ENCODE measurements at places on chromosomes 7 and 10.
A peak's percentile ranks its signal among the peaks of the same experiment; 100 is the strongest.

- no peak for DNase-seq
These were observed 11.0 kb downstream of the SMO start for GRCh38 chr7:129199406-129199805.

GRCh38 chr7:157977306-157977705 is 610.3 kb downstream of the PTPRN2 start:
- DNase-seq, result no peak

GRCh38 chr10:31972519-31973041 is 43.9 kb upstream of the ARHGAP12 start:
- DNase-seq, result no peak

DNA sequence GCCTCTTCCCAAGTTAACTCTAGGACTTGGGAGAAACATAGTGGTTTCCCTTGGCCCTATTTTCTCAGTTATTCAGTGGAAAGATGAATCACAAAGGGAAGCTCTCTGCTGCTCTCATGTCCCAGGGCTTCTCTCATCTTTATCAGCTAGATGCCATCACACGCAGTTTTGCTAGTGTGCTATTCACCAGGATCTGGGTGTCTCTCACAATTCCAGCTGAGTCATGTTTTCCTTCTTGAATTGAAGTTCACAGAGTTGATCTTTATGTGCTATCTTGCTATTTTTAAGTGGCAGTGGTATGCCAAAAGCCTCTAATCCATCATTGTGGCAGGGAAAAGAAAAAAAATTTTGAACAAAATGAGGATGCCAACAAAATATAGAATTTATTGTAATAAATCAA is 101.3 kb downstream of the TWIST1 start:
- no peak for DNase-seq

GRCh38 chr10:55214608-55215007 is 413.6 kb upstream of the PCDH15 start:
- DNase-seq, result no peak

DNA sequence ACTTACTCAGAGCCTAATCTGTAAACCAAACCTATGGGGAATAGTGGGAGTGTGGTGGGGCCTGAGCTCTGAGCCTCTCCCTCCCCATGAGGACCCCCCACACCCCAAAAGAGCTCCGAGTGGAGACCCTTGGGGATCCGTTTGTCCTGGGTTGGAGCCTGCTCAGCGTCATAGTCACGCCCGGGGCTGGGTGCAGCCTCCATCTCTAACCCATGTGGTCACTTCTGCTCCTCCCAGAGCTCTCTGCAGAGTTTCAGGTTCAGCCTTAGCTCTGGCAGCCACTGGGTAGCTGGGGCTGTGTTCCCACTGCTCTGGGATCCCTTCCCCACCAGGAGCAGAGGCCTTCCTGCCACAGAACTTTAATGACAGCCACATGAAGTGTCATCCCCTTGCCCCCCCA is 25.9 kb downstream of the PFKFB3 start:
- DNase-seq, result no peak

- DNase-seq, result peak; percentile 100
These were observed 70.3 kb upstream of the KMT2E start for GRCh38 chr7:104943502-104944343.

- DNase-seq, result no peak
These were observed 333.7 kb upstream of the SHH start for GRCh38 chr7:156145996-156146395.

DNA sequence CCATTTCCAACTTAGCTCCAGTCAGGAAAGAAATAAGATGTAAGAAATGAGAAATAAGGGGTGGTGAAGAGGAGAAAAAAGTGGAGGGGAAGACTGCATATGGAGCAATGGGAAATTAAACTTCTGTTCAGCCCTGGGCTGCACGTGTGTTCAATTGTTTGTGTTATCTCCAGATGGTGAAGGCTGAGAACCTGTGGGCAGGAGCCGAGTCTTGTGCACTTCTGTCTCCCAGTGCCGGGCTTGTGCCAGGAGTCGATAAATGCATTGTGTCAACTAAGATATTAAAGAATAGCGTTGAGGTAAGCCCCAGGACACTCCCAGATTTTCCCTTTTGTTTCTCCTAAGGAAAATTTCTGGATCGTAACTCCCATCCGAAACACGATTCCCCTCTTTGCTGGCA is 98.2 kb downstream of the PRLHR start:
- DNase-seq, result no peak

GRCh38 chr10:128178302-128178958 is 52.2 kb upstream of the MKI67 start:
- peak; percentile 18 for DNase-seq

DNA sequence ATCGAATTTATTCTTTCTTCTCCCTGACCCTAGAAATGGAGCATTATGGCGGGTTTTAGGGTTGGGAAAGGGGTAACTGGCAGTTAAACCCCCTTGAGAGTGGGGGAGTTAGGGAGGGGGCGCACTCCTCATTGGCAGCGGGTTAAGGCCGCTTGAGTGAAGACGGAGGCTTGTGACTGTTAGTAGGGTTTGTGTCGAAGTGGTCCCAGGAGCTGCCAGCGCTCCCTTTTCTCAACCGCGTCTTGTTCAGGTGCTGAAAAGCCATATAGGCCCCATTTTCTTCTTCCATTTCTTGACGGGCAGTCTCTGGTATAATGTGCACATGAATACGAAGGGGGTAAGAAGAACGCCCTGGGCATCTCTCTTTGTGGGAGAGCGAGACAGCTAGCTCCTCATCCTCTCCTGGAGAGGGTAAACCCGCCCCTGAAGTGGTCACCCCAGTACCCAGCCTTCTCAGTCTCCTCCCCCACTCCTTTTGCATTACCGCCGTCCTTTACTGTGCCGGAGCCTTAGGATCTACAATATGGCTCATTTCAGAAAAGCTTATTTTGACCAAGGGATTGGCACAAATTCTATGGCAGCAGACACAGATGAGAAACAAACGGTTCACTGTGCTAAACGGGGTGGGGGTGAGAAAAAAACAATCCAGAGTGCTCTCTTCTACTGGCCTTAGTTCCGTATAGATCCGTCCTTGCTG is 836 bp downstream of the KMT2E start:
- DNase-seq, result peak; percentile 80

DNA sequence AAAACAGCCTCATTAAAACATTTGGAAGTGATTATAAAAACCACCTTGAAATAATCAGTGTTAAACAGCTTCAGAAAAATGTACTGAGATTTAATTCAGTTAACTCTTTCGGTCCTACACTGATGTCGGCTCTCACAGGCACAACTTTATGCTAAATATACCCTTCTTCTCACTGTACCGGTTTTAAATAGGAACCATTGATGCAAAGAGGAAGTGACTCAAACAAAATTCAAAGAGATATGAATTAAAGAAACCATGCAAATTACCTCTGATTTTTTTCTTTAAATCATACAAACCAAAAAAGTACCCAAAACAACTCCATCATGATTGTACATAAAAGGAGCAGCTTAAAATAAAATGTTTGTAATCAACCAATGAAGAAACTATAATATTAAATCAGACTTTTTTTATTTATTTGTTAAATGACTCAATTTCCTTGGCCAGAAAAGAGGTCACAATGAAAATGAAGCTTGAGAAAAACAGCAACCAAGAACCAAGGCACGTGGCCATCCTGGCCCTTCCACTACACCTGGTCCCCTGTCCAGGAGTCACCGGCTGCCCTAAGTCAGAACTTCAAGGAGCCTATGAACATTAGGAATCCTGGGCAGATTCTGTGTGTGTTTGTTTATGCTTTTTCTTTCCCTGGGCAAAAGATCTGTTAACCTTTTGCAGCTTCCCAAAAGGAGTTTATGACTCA is 73.0 kb upstream of the CABCOCO1 start:
- DNase-seq, result no peak

DNA sequence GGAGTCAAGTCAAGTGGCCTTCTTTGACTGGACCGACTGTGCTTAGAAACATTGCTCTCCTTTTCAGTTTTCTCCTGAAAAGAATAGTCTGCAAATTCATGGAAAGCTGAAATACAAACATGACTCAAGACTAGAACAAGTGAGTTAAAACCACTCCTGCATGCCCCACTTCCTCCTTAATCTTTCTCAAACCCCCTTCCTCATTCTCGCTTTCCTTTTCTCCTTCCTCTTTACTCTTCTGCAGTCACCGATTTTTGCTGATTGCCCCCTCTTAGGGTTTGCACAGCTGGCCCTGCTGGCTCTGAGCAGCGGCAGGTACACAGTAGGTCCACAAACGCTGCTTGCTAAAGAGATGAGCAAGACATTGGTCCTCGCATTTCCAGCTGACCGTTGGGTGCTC is 34.8 kb upstream of the MKI67 start:
- DNase-seq, result no peak

DNA sequence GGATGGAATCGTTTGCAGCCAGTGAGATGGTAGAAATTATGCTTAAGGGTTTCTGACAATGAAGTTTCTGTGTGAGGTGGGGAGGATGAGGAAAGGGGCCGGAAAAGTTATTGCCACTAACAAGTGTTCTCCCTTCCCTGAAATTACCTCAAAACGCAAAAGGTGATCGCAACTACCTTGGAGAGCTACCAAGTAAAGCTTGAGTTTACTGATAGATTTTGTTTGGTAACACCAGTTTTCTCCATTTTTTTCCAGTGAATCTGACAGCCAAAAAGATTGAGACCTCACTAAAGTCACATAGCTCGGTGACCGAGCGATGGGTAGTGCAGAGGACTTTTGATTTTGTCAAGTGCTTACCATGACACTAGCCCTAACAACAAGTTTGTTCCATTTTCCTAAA is 1.6 kb downstream of the SUV39H2 start:
- DNase-seq, result no peak

- DNase-seq, result no peak
These were observed 91.6 kb downstream of the RNF32 start for GRCh38 chr7:156732091-156732625.

- DNase-seq, result no peak
These were observed 48.1 kb downstream of the GNAI1 start for GRCh38 chr7:80182630-80183276.

- DNase-seq, result no peak
These were observed 84.7 kb upstream of the GPR141 start for GRCh38 chr7:37598824-37599223.

DNA sequence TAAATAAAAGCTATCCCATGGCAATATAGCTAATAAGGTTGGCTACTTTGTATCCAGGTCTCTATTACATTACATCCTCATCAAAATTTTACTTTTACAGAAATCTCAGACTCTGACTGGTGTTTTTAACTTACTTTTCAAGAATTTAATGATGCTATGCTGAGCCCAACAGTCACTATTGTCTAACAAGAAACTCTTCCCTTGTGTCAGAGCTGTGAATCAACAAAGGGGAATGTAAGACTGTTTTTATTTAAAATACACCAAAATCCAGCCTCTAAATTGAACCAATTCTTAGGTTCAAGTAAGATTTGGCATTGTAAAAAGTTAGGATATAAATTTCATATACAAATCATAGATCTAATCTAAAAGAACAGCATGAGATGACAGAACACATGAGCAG is 7.0 kb downstream of the RTKN2 start:
- DNase-seq, result no peak

DNA sequence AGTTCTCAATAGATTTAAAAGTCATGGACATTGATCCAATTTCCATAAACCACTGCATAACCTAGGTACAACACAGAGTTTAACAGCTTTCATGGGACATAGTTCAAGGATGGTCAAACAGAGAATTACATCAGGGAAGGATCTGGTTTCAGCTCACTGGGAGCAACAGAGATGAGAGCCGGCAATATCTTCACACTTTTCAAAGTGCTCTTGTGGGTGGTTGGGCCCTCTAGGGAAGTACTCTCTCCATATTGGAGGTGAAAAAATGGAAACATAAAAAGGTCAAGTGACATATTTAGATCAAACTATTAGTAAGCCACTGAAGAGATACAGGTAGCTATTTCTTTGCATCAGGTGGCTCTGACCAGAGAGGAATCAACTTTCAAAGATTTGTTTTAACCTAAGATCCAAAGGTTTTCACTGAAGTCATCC is 61.8 kb upstream of the LRRN3 start:
- DNase-seq, result no peak

GRCh38 chr10:49364747-49365146 is 31.1 kb downstream of the DRGX start:
- no peak for DNase-seq

DNA sequence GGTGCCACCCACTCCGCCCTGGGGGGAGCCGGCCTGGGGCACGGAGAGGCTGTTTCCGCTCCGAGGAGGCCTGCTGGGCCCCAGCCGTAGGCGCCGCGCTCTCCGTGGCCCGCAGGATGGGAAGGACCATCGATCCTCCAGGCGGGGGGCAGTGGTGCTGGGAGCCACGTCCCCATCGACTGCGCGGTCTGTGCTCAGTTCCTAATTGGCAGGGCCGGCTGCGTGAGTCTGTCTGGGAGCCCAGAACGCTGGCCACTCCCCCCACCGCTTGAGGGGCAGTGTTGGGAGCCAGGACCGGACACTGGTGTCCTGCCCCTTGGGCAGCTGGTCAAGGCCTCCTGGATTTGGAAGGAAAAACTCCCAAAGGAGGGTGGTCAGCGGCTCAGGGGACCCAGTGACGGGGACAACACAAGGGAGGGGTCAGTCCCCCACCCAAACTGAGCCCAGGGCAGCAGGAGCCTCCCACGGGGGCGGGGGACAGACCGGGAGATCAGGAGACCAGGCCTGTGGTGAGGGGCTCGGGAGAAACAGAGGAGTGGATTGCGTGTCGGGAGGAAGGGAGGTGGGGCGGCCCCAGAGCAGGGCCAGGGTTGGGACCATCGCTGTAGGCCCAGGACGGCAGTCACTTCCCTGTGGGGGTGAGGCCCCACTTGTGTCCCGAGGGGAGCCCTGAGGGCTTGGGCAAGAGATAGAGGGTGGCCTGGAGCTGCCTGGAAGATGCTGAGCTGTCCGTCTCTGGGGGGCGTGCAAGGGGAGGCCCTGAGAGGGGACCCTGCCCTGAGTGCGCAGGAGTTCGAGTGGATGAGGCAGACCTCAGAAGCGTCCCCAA is 89.0 kb downstream of the UNCX start:
- no peak for DNase-seq

DNA sequence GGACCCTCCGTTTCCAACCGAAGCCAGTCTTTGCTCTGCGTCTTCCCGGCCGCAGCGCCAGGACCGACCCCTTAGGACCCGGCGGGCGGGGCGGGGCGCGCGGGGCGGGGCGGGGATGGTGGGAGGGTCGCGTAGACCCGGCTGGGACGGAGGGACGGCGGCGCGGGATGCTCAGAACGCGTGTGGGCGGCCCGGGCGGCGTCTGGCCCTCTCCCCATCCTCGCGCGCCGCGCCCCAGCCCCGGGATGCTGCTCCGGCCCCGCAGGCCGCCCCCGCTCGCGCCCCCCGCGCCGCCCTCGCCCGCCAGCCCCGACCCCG is at the start of gene UTF1:
TSS of gene UTF1 (plus strand) at position 174 of the 318 bp plus-strand sequence. CDS start at position 246, 72 bp downstream.
- no peak for DNase-seq

- no peak for DNase-seq
These were observed 964.6 kb upstream of the CELF2 start for GRCh38 chr10:10053051-10053450.
